NCI-H1436 treated with DMSO at 0.1 percent for 48 hours (cell line): ENCODE measurements at places on chromosomes 3 and 15.

- no peak for DNase-seq
These were observed 122.7 kb upstream of the MNS1 start for GRCh38 chr15:56587686-56588085.

- DNase-seq, result no peak
These were observed 93.3 kb downstream of the SEMA5B start for GRCh38 chr3:122934251-122934650.

DNA sequence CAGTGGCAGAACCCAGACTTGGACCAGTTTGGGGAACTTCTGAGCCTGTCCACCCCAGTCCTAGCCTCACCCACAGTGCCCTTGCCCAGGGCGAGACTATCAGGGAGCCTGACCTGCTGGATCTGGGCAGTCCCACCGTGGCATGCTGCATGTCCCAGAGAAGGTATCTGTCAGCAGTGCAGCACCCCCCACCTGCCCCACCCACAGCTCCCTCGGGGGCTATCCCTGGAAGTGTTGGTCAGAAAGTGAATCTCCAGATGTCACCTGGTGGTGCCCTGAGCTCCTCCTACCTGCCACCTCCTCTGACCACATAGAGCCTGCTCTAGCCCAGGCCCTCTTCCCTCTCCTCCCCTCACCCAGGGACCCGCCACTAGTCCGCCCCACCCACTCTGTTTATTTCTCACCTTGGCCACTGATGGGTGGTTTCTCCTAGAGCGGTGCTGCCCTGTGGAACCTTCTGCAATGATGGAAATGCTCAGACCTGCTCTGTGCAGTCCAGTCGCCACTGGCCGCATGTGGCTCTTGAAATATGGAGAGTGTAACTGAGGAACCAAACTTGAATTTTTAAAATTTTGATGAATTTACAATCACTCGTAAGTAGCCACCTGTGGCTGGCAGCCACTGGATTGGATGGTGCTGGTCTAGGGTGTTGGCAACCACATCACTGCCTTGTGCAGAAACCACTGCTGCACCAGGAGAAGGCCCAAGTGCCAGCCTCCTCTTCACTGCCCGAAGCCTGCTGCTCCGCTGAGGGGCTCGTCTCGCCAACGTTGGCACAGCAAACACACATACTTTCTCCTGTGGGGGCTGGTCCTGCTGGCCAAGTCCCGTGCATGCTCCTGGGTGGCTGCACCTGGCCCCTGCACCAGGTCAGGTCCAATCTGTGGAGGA, 13.1 kb downstream of the HDAC11 start:
- no peak for DNase-seq

DNA sequence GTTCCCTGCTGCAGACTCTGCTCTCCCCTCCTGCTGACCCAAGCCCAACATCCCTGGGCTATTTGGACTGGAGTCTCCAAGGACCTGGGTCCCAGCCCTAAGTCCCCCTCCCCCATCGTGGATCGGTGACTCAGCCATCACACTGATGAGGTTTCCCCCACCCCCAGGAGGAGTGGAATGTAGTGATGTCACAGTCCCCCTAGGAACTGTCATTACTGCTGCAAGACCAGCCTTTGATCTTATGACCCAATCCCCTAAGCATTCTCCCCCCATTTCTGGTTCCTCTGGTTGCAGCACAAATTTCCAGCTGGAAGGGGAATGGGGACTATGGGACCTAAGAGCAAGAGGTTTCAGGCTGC, 63.4 kb upstream of the CSPG4 start:
- no peak for DNase-seq

DNA sequence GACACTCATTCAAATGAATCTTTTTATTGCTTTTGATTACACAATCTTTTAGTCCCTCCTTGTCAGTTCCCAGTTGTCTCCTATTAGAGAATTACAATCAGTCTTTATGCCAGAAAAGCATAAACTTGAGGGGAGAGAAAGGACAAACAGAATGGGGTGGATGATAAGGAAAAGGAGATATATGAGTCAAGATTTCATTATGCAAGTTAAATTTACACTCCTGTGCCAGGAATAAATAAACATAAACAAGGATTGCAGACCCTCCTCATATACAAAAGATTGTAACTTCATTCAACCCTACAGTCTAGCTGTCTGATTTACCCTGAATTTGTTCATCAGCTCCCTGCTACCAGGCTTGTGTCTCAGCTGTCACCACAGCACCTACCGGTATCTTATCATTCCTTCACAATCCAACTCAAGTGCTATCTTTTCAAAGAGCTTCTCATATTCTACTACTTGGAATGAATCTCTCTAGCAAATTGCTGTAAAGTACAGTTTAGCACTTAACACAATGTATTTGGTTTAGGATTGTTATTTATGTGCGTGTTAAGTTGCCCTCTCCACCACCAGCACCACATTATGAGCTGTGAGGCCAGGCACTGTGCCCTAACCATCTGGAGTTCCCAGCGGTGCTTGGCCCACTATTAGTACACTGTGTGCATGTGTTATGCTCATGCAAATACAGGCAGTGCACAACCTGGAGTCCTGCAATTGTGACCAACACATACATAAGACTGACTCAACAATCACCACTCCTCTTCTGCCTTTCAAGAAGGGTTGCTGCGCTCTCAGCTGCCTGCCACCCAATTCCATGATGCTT, 504.1 kb downstream of the TBL1XR1 start:
- no peak for DNase-seq

DNA sequence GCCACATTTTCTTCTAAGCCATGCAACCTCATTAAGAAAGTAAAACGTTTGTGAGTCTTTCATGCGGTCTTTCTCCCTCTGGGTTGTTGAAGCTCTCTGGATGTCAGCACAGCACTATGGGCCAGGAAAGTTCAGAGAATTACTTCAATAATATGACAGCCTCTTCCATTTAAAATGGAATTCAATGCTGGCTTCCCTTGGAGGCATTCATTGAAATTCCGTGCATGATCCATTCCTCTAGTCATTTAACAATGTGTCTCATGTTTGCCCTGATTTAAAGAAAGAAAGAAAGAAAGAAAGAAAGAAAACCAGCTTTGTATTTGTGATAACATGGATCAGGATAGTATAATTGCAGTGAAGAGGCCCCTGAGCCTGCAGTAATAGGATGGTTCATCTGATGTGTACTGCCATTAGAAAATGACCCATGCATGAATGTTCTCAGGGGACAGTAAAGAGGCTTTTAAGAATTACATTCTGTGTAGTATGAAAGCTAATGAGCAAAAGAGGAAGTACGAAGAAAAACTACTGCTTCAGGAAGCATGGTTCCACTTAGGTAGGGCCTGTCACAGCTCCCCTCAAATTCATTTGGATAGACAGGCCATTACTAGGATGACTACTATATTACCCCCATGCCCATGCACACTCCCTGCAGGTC, 146.0 kb downstream of the ARPP21 start:
- no peak for DNase-seq

GRCh38 chr15:57639306-57639705, 47.6 kb downstream of the MYZAP start:
- DNase-seq, result no peak

DNA sequence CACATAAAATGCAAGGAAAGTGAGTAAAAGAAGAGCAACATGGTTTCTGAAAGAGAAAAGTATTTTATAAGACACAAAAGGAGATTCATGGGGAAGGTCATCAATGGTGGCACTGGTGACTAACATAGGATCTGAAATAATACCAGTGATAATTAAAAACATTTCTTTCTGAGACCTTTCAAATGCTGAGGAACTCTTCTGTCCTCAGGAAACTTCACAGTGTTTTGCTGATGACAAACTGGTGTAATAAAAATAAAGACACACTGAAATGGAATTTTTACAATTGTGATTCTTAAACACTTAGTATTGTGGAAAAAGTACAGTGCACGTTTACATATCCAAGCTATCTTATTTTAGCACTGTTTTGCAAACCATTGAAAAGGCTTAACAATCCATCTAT, 80.4 kb upstream of the ZBTB20 start:
- DNase-seq, result no peak
